ENCODE measurements at places on chromosomes 3 and 15. TPM values are rescaled to one million over a fixed set of nuclear protein-coding genes. Genes with fewer than 3 reads are reported as not detected.

PAQR5 gene
- 2.7 TPM for total RNA-seq

NAALADL2 gene
- total RNA-seq, result 19.2 TPM

APBA2 gene
- total RNA-seq, result 27.8 TPM

SPSB4 gene
- not detected for total RNA-seq

SRPRB gene
- 131 TPM for total RNA-seq

GRCh38 chr3:157752956-157753786 is 250.0 kb upstream of the VEPH1 start:
- H3K36me3 ChIP-seq, result no peaks in the 10 kb centered on the region
- no peaks in the 10 kb centered on the region for H3K27me3 ChIP-seq
- no peak for DNase-seq
- no peaks in the 10 kb centered on the region for H3K4me1 ChIP-seq

DNA sequence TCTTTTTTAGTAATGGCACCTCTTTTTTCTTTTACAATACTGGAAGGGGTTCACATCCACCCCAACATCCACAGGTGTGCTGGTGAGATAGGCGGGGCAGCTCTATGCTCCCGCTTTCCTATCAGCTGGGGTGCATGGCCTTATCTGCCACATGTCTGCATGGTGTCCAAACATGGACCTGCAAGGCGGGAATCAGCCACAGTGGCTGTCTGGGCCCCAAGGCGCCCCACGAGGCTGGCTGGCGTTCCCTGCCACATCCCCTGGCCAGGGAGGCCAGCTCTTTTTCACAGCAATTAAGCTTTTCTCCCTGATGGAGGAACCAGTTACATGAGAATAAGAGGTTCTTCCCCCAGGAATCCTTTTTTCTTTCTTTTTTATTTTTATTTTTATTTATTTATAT is 30.9 kb upstream of the GOLGA6L2 start:
- H3K4me3 ChIP-seq, result no peak overlapping the region
- no peak for DNase-seq
- H3K36me3 ChIP-seq, result no peaks in the 10 kb centered on the region
- H3K27ac ChIP-seq, result no peak overlapping the region

- peaks cover 13% of the 10 kb centered on the region for H3K4me1 ChIP-seq
- H3K4me3 ChIP-seq, result peak overlapping the region; percentile 86
- peak overlapping the region; percentile 96 for H3K27ac ChIP-seq
- peak; percentile 96 for DNase-seq
- H3K36me3 ChIP-seq, result peaks cover 51% of the 10 kb centered on the region
- H3K27me3 ChIP-seq, result no peaks in the 10 kb centered on the region
These were observed 2.0 kb downstream of the AP2M1 start for GRCh38 chr3:184176377-184177330.

DNA sequence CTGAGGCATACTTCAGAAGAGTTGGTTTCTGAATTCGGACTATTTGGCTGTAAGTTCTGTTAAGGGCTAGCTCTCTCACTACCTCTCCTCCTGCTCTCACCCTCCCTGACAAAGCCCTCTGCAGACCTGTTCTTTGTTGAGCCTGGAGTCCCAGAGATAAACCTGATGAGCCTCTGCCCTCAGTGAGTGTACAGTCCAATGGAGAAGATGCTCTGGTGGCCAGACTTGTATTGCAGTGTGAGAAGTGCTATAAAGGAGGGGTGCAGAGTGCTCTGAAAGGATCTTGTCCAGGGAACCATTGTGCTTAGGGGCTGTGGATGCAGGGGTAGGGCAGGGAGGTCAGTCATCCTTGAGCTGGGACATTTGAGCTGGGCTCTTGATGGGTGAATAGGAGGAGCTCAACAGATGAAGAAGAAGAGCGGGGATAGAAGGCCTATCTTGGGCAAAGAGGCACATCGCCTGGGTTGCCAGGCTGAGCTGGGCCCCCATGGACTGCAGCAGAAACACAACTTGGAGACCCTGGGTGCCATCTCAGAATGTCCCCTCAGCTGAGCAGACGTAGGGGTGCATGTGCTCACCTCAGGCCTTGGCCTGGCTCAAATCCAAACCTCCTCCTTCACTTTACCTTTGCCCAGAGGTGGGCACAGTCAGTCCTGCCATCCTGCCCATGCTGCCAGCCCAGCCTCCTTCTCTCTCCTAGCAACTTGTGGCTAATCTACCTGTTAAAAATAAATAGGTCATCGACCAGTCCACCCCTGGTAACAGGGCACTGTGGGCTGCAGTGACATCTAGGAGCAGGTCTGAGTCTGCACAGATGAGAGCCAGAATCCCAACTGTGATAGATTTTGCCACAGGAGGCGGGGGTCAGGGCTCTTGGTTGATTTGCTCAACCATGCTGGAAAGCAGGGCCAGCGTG is 3.3 kb downstream of the CAND2 start:
- H3K36me3 ChIP-seq, result peaks cover 9% of the 10 kb centered on the region
- H3K27me3 ChIP-seq, result no peaks in the 10 kb centered on the region
- DNase-seq, result no peak
- H3K27ac ChIP-seq, result no peak overlapping the region
- H3K4me3 ChIP-seq, result no peak overlapping the region

DNA sequence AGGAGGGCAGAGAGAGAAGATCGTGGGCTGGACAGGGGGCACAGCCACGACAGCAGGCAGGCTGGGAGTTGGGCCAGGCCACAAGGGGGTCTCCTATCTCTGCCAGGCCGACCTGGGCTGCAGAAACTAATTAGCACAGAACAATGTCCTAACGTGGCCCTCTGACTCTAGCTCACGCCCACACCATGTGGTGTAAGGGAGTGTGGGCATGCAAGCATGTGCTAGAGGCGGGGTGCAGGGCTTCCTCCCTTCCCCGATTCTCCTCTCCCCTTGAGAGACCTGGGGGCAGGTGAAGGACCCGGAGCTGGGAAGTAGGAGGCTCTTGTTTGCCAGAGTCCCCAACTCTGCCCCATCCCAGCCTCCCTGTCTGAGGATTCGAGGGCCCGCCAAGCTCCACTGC is 65.5 kb downstream of the LINGO1 start:
- no peaks in the 10 kb centered on the region for H3K36me3 ChIP-seq
- H3K4me1 ChIP-seq, result peaks cover 6% of the 10 kb centered on the region
- no peak overlapping the region for H3K4me3 ChIP-seq
- no peak overlapping the region for H3K27ac ChIP-seq
- no peak for DNase-seq

DNA sequence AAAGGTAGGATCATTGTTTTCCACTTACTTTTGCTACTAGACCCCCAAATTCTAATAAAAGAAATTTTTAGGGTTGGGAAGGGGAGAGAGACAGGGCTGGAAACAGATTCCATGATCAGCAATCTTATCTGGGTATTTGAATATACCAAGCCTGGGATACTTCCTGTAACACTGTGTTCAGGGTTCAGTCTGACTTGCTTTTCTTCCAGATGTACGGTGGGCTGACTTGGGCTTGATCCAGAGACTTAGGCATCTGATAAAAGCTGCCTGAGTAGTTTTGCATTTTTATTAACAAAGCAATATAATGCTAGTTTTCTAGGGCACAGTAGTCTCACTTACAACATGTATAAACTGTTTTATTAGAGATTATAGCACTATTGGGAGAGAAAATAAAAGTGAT is 49.2 kb downstream of the KCNMB2 start:
- H3K4me1 ChIP-seq, result no peaks in the 10 kb centered on the region
- no peak for DNase-seq
- H3K4me3 ChIP-seq, result no peak overlapping the region

- peaks cover 26% of the 10 kb centered on the region for H3K4me1 ChIP-seq
- no peaks in the 10 kb centered on the region for H3K36me3 ChIP-seq
- DNase-seq, result peak; percentile 10
- H3K27me3 ChIP-seq, result no peaks in the 10 kb centered on the region
These were observed 47.8 kb downstream of the THBS1 start for GRCh38 chr15:39628546-39629257.

GRCh38 chr15:81789403-81789802 is 256.4 kb downstream of the MEX3B start:
- H3K36me3 ChIP-seq, result no peaks in the 10 kb centered on the region
- H3K4me1 ChIP-seq, result no peaks in the 10 kb centered on the region
- no peak overlapping the region for H3K27ac ChIP-seq
- peaks cover 11% of the 10 kb centered on the region for H3K27me3 ChIP-seq
- no peak for DNase-seq

GRCh38 chr3:127822041-127822681 is at the start of gene MGLL:
TSS of gene MGLL (minus strand) at chr3:127822515. CDS start at chr3:127822318, 197 bp downstream.
- H3K36me3 ChIP-seq, result peaks cover 3% of the 10 kb centered on the region
- H3K27me3 ChIP-seq, result no peaks in the 10 kb centered on the region
- DNase-seq, result peak; percentile 50

DNA sequence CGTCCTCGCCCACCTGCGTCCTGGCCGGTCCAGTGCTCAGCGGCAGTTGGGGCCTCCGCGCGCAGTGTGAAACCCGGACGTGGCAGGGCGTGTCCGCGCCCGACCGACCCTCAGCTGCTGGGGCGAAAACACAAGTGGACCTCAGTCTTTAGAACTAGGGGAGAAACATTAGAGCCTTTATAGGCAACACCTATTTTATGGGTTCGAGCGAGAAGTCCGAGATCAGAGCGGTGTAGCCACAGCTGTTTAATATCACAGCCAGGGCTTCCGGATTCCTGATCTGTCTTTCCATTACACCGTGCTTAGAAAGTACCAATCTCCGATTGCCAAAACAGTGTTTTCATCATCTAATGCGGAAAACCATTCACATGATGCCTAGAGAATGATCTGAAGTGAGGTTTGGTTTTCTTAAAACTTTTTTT is 506 bp downstream of the RAD51 start:
- H3K36me3 ChIP-seq, result peaks cover 7% of the 10 kb centered on the region
- peaks cover 4% of the 10 kb centered on the region for H3K4me1 ChIP-seq
- H3K4me3 ChIP-seq, result peak overlapping the region; percentile 80
- H3K27me3 ChIP-seq, result no peaks in the 10 kb centered on the region
- DNase-seq, result peak; percentile 11

DNA sequence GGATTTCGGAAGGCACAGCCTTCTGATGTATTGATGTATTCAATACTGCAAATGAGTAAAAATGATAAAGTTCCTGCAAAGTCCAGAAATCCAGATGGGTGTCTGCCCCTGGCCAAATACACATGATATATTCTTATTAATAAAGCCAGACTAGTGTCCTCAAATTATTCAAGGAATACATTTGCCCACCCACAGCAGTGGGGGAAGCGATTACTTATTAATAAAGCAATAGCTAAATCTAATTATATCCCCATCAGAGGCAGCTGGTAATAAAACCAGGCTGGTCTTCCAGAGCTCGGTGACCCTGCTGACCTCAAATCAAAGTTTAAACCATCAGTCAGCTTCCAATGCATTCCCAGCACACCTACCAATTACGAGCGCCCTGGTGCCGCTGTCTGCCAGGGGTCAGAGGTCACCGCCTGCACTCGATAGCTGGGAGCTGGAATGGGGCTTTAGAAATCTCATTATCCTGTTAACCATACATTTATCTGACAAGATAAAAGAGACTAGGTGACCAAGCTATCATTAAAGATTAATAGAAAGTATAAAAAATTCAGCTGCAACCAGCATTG is 330.3 kb downstream of the UACA start:
- no peaks in the 10 kb centered on the region for H3K36me3 ChIP-seq
- peaks cover 47% of the 10 kb centered on the region for H3K27me3 ChIP-seq
- no peak overlapping the region for H3K4me3 ChIP-seq
- peaks cover 3% of the 10 kb centered on the region for H3K4me1 ChIP-seq
